Aorta (tissue), 5 donors: ENCODE measurements at places on chromosomes 11 and 22. TPM values are rescaled to one million over a fixed set of nuclear protein-coding genes. Genes with fewer than 3 reads are reported as not detected.

MTMR2 gene
- 36.4 TPM for total RNA-seq

NLRX1 gene
- total RNA-seq, result 17.3 TPM

LBHD1 gene
- 3.6 TPM for total RNA-seq

PAX6 gene
- 0.23 TPM for total RNA-seq
